ENCODE measurements at places on chromosomes 7 and 10.

GRCh38 chr10:76071653-76072365 is 640.4 kb downstream of the LRMDA start:
- peak; percentile 30 for DNase-seq

DNA sequence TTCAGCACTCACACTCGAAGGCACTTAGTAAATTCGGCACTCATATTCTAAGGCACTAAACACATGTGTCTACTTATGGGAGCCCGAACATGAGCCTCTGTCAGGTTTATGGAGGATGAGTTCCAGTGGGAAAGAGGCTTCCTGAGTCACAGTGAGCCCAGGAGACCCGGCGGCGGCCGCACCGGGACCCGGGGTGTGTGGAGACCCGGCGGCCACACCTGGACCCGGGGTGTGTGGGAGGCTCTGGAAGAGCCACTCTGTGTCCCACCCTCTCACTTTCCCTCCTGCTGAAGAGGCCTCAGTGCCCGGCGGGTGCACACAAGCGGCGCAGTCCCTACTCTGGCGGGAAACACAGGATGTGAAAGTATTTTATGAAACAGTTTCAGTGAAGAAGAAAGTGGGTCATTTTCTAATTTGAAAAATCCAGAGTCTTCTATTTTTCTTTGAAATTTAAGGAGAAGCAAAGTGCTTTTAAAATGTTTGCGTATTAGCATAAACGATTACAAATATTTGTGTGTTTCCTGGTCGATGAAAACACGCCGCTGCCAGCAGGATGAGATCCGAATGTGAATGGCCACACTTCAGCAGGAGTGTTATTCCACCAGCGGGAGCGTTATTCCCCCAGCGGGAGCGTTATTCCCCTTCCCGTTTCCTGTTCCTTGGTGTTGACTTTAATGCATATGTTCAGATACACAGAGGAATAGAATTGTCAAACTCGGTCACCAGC is 625.1 kb downstream of the DNAJB6 start:
- DNase-seq: no peak

GRCh38 chr7:150955519-150956394 is 22.4 kb downstream of the KCNH2 start:
- no peak for DNase-seq

GRCh38 chr7:138980563-138981291 is 462 bp downstream of the KIAA1549 start:
- DNase-seq: no peak

GRCh38 chr7:1884583-1885350 is 214.7 kb downstream of the ELFN1 start:
- DNase-seq: no peak

DNA sequence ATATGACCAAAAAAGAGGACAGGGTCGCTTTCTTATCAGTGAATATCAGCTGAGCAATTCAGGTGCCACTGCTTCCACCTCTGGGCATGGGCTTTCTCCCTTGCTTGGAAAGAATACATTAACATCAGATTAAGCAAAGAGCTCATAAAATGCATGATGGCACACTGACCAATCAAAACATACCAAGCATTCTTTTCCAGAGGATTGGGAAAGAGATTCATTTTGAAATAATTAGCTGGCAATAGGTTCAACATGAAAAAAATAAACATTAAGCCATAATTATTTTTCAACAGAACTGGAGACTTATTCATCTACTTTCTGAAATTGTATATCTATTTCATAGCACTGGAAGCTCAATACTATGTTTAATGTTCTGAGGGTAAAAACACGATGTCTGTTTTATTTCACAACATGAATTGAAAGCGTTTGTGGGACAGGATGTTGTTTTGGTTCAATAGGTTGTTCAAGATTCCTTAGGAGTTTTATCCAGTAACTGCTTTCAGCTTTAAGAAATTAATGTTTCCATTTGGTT is 53.2 kb downstream of the TFAM start:
- peak; percentile 75 for DNase-seq

GRCh38 chr10:130621231-130621775 is 485.1 kb downstream of the GLRX3 start:
- DNase-seq: no peak

DNA sequence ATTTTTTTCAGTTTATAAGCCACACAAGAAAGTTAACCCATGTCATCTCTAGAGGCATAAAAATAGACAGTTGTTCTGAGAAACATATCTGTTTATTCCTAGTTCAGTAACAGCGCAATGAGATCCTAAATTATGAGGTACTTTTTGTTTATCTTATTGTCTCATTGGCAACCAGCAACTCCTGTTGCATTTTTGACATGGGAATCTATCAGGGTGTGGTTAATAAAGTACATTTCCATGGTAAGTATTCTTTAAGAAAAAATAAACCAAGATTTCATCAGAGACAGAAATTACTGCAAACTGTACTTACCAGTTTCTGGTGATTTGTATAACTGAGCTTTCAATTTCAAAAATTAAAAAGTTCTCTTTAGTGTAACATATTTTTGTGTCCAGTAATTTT is 9.0 kb downstream of the FAS start:
- DNase-seq: peak; percentile 49

- DNase-seq: no peak
Measured at GRCh38 chr10:126476246-126476645, 88.0 kb upstream of the ADAM12 start.

DNA sequence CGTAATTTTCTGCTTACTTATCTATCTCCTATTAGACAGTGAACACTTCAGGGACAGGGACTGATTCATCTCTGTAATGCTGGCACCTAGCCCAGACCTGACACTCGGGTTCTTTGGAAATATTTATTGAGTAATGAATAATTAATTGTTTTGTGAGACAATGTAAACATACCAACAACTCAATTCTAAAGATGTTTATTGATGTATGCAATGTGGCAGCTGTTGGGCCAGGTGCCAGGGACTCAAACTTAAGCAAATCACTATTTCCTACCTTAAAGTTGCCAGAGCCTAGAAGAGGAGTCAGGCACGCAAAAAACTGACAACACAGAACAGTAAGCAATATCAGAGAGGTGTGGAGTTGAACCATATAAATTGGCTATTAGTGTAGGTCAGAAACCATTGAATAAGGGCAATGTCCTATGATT is 63.6 kb upstream of the BMPER start:
- DNase-seq: no peak

- DNase-seq: no peak
Measured at GRCh38 chr10:58311026-58311425, 23.8 kb upstream of the UBE2D1 start.

GRCh38 chr7:154672659-154673415 is 330.1 kb downstream of the PAXIP1 start:
- no peak for DNase-seq

DNA sequence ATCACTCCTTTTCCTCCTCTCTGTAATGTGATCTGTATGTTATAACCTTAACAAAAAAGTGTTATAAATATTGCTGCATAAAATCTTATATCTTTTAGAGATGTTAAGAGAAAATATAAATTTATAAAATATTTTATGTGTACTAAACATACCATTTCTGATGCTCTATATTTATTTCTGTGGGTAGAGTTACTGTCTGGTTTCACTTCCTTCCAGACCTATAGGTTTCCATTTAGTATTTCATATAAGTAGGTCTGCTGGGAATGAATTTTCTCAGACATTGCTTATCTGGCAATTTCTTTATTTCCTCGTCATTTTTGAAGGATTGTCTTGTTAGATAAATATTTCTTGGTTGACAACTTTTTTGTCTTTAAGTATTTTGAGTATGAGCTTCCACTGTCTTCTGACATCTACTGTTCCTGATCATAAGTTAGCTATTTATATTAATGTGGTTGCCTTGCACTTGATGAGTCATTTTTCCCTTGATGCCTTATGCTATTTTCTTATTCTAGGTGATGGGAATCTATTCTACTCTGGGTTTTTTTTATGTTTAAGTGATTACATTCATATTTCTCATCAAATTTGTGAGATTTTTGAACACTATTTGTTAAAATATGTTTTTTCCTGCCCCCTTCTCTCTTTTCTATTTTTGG is 11.2 kb upstream of the THSD7A start:
- DNase-seq: no peak

DNA sequence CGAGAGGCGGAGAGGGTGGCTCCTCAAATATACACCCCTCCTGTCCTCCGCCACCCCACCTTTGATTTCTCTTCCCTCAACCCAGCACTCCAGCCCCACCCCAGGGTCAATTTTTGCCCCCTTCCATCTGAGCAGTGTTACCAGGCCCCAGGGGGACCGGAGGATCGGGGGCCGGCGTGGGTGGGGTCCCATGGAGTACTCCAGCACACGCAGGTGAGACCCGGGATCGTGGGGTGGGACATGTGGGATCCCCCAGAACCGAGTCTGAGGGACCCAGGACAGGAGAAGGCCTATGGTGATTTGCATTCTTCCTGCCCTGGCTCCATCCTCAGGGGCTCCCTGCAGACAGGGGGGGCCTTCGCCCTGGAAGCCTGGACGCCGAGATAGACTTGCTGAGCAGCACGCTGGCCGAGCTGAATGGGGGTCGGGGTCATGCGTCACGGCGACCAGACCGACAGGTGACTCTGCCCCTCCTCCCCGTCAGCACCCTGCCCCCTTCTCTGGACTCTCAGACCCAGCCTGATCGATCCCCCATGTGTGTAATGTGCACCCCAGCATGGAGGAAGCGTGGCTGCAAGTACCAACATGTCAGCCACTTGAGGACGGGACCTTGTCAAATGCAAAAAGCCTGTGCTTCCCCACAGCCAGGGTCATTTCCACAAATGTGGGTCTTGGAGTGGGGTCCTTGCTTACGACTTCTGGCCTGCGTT is 744 bp downstream of the TRIP6 start:
- DNase-seq: no peak

- DNase-seq: no peak
Measured at GRCh38 chr7:82021036-82021435, 251.2 kb upstream of the HGF start.

GRCh38 chr7:138941545-138941944 is 39.6 kb downstream of the KIAA1549 start:
- DNase-seq: no peak

- no peak for DNase-seq
Measured at GRCh38 chr7:132137681-132138080, 438.6 kb downstream of the PLXNA4 start.

GRCh38 chr10:122130474-122131110 is 140.5 kb upstream of the BTBD16 start:
- DNase-seq: no peak

GRCh38 chr10:102068216-102068615 is 3.1 kb downstream of the HPS6 start:
- DNase-seq: no peak

GRCh38 chr7:31761646-31762045 is 74.6 kb downstream of the PPP1R17 start:
- no peak for DNase-seq

GRCh38 chr7:136399385-136399784 is 422.2 kb upstream of the MTPN start:
- no peak for DNase-seq

- no peak for DNase-seq
Measured at GRCh38 chr7:1575809-1576208, 6.0 kb upstream of the PSMG3 start.

- no peak for DNase-seq
Measured at GRCh38 chr7:29563590-29564495, at the start of gene PRR15. Gene PRR15 (plus strand): TSS chr7:29563835. CDS start chr7:29566330, 2,495 bp downstream.

- no peak for DNase-seq
Measured at GRCh38 chr10:62691336-62691735, 113.2 kb upstream of the ADO start.

DNA sequence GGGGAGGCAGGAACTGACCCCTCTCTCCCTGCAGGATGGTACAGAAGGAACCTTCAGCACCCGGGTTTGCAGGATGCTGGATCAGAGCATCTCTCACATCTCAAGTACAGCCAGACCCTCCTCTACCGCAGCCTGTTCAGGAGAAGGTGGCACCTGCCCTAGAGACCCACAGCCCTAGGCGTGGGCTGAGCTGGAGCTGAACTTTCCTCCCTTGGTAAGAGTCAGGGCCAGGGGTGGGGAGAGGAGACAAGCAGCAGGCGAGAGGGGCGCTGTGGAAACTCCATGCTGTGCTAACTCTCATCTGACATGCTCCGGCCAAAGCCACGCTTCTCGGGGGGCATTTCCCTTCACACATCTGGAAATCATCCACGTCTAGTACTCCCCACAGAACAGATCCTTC is 154.4 kb downstream of the DIP2C start:
- no peak for DNase-seq

DNA sequence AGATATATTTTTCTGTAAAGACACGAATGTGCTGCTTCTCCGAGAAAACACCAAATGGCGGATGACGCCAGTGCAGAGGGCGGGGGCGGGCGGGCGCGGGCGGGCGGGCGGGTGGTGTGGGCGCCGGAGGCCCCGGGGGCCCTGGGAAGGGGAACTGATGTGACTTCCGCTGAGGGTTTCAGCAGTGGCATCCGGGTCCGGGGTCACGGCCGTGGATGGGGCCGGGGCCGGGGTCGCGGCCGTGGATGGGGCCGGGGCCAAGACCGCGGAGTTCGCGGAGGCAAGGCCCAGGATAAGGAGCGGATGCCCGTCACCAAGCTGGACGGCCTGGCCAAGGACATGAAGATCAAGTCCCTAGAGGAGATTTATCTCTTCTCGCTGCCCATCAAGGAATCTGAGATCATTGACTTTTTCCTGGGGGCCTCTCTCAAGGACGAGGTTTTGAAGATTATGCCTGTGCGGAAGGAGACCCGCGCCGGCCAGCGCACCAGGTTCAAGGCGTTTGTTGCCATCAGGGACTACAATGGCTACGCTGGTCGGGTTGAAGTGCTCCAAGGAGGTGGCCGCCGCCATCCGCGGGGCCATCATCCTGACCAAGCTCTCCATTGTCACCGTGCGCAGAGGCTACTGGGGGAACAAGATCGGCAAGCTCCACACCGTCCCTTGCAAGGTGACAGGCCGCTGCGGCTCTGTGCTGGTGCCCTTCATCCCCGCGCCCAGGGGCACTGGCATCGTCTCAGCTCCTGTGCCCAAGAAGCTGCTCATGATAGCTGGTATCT is 20.3 kb upstream of the IGF2BP3 start:
- no peak for DNase-seq

GRCh38 chr7:433558-433957 is 86.1 kb downstream of the PDGFA start:
- no peak for DNase-seq

- no peak for DNase-seq
Measured at GRCh38 chr10:71042216-71042615, 153.9 kb upstream of the PCBD1 start.

- DNase-seq: no peak
Measured at GRCh38 chr7:100613412-100614175, 1.3 kb downstream of the MOSPD3 start.

- DNase-seq: peak; percentile 94
Measured at GRCh38 chr7:130904031-130904757, 170.2 kb upstream of the KLF14 start.
